NCI-H2081 (cell line): ENCODE measurements at places on chromosomes 5 and 9.

- DNase-seq = no peak
Measured at GRCh38 chr9:114371973-114372917, 15.5 kb downstream of the AKNA start.

DNA sequence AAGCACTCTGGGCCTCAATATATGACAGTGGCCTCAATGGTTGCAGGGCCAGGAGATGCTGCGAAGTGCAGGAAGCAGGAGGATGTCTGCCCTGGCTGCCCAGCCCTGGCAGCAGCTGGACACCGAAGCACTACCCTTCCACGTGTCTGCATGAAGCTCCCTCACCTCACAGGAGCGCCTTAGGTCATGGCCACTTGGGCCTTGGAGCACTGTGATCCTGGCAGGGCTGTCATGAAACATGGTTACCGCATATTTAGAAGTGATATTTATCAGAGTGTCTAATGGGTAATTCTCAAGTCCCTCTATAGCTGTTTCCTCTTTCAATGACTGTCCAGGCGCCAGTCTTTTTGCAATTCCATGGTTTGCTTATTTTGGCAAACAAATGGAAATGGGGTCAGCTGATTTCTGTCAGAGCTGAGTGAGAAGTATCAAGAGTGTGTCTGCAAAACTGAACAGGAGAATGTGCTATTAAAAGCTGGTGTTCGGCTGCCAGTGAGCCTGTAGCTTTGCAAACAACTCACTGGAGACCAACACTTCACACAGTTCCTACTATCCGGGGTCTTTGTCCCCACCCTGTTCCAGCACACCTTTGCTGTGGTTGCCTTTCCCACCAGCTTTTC lies 285.9 kb downstream of the KIF4B start:
- DNase-seq = no peak

DNA sequence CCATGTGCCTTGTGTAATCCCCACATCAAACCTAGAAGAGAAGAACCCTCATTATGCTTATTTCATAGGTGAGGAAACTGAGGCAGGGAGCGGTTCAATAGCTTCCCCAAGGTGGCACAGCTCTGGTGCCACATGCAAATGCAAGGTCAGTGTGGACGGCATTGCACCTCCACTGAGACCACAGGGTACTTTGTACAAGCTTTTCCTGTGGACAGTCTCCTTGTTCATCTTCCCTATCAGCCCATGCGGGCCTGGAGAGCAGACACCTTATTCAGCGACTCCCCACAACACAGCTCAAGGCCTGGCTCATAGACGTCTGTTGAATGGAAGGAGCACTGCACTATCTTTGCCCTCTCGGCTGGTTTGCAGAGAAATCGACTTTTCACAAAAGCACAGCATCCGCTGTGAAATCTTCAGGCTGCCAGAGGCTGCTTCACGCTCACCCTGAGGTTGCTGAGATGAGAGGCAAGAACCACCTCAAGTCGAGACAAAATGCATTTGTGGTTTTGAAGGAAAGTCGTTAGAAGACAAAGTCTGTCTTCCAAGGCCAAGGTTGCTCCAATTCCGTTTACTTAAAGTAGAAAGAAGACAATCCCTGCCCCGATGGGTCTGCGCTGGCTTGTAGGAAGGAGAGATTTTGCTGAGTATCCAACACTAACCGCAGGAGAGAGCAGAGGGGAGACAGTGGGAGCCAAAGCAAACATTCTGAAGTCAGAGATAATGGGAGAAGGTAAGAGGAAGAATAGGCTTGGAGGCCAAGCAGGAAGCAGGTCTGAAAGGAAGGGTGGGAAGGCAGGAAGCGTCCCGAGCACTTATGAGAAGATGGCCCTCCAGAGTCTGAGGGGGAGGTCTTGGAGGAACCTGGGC lies 34.2 kb upstream of the STRBP start:
- no peak for DNase-seq

- DNase-seq = no peak
Measured at GRCh38 chr9:89778100-89779090, 173.6 kb downstream of the GADD45G start.

- no peak for DNase-seq
Measured at GRCh38 chr9:124346347-124347163, 68.7 kb downstream of the PSMB7 start.

GRCh38 chr5:7471710-7472109 lies 75.8 kb downstream of the ADCY2 start:
- DNase-seq = no peak

DNA sequence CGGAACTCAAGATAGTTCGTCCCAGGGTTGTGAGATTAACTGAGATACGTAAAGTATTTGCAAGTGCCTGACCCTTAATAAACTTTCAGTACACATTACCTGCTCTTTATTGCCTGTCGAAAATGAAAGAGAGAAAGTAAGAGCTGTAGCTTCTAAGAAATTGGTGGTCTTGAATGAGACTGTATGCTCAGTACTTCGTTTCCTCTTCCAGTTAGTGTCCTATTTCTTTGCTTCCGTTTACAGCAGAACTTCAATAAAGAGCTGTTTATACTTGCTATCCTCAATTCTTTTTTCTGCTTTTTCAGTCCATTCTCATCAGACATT lies 534 bp downstream of the SRFBP1 start:
- no peak for DNase-seq

GRCh38 chr5:149280124-149280523 lies 8.5 kb downstream of the AFAP1L1 start:
- no peak for DNase-seq

- DNase-seq = no peak
Measured at GRCh38 chr5:72630081-72630480, 122.9 kb upstream of the ZNF366 start.

- no peak for DNase-seq
Measured at GRCh38 chr9:16828340-16829281, 41.9 kb downstream of the BNC2 start.

DNA sequence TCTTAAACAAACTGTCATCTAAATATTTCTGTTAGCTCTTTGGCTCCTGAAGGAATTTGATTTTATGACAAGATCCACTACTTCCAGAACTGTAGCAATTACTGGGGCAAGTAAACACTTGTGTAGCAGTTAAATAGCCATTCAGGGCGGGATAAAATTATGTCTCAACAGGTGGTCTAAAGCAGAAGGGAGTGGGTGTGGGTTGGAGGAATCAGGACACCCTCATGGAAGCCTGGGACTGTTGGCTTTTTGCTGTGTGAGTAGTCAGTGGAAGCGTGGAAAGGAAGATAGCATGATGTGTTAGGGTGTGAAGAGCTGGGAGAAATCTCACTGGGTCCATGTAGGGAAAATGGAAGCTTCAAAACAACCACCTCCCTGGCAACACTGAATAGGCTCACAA lies 127.1 kb downstream of the FBXL7 start:
- no peak for DNase-seq
